D341Med (cell line): ENCODE measurements at places on chromosomes 4 and X.

DNA sequence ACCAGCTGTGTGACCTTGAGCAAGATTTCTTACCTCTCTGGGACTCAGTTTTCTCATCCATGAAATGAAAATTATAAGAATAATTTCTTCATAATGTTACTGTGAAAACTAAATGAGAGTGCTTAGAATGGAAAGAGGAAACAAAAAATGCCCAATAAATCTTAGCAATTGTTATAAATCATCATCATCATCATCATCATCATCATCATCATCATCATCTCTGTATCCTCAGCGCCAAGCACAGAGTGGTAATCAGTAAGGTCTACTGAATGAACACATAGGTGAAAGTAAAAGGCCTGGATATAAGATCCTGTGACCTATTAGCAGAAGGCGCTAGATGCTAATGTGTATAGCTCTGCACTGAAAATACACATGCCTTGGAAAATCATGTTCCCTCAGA lies 6.8 kb upstream of the STARD8 start:
- no peak for DNase-seq

- no peak for DNase-seq
Measured at GRCh38 chr4:141376769-141377168, 156.1 kb downstream of the ZNF330 start.

- no peak for DNase-seq
Measured at GRCh38 chr4:37990731-37991245, 30.6 kb downstream of the PTTG2 start.

DNA sequence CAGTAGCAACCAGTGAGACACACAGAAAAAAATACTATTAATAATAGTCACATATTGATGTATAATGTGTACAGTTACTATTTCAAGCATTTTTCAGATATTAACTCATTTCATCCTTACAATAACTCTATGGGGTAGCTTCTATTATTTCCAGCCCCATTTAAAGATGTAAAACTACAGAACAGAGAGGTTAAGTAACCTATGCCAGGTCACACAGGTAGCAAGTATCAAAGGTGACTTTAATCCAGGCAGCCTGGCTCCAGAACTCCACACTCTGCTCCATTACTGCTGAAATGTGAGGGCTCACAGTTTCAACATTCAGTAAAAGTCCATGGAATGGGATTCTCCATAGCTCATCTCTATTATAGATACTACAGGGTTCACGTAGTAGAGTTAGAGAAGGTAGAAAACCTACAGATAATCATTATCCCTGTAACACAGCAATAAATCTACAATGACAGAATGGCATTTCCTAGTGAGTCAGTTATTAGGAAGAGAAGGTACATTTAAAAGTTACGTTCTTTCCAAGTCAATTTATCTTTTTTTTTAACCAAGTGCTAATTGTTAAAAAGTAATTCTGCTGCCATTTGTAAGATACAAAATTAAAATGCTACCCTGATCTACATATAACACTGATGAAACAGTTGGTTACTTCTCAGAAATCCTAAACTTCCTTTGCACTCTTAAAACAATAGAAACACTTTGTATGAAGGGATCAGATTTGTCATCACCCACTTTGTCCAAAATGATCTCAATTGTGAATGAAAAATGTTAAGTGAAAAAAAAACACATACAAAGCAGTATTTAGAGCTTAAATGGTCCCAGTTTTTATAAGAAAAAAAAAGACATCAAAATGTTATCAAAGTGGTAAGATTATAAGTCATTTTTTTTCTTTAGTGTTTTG lies 18.7 kb downstream of the RELL1 start:
- no peak for DNase-seq

DNA sequence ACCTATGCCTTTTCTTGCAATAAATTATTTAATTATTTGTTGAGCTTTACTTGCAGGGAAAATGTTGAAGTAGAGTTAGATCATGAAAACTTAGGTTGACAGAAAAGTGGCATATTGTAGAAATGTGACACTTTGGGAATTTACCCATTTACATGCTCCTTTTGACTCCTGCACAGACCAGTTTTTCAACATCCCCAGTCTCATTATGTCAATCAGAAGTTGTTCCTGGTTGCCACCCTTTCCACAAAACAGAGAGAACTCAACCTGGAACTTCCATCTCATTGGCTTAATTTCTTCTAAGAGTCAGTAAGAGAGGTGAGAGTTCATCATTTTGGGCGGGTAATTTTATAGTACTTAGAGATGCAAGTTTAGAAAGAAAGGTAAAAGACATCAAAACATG lies 284.6 kb upstream of the ANKRD50 start:
- DNase-seq = no peak

DNA sequence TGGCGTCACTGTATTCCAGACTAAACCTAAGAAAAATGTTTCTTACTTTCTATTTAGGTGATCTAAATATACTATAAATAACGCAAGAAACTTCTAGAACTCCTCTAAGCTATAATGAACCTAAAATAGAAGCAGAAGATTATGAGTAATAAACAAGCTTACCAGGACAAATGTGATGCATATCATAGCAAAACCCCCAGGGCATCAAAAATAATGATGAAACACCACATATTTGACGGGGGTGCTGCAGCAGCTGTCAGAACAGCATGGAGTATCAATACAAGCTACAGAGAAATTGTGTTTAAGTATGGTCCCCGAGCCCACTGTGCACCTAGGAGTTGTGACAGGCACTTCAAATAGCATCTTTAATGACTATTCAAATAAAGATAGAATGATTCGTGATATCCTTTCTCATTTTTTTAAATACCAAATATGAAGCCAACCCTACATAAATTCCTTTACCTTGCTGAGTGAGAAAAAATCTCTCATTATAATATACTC lies 337.3 kb downstream of the CENPC start:
- DNase-seq = no peak

DNA sequence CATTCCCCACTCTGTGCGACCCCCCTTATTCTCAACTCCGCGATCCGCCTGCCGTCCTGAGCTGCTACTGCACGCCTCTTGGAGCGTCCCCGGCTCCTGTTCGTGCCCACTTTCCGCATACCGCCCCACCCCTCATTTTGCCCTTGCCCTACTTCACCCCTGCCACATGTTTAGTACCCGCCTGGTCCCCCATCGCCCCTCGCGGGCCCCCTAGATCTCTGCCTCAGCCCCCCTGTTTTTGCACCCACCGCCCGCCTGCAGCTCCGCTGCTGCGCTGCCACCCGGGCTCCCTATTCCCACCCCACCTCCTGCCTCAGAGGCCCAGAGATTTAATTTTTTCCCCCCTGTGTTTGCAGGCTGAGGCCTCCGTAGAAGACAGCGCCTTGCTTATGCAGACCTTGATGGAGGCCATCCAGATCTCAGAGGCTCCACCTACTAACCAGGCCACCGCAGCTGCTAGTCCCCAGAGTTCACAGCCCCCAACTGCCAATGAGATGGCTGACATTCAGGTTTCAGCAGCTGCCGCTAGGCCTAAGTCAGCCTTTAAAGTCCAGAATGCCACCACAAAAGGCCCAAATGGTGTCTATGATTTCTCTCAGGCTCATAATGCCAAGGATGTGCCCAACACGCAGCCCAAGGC lies 1.4 kb downstream of the MAGED1 start:
- DNase-seq = peak; percentile 48

DNA sequence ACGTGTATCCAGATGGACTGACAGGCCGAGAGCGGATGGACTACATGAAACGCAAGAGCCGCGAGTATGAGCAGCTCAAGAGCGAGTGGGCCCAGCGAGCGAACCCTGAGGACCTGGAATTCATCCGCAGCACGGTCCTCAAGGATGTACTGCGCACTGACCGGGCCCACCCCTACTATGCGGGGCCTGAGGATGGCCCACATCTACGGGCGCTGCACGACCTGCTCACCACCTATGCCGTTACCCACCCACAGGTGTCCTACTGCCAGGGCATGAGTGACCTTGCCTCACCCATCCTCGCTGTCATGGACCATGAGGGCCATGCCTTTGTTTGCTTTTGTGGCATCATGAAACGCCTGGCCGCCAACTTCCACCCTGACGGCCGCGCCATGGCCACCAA lies 14.6 kb upstream of the RBM3 start:
- DNase-seq = no peak

DNA sequence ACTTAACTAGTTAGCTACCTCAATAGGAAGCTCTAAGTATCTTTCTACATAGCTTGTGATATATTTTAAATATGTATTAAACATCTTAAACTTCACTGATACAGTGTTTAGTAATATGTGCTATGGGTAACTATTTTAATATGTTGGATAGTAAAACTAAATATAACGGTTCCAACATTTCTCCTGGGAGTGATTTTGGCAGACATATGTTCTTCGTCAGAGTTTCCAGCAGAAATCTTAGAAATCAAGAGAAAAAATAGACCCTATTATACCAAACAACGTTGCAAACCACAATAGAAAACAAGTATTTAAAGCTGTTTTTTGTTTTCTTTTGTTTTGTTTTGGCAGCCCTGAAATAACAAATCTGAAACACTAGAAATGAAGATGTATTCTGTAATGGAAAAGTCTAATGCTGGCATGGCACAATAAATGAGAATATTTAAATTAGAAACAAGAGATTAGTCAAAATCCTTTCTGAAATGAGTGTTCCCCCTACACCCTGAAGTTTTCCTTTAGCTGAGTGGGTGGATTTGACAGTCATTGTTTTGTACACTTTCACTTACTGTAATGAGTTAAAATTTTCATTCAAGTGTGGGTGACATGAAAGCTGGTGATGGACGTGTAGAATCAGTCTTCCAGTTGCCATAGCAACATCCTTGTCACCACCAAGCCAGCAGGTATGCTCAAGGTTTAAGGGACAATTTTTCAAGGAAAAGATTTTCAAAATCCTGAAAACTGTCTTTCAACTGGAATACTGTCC lies 233.5 kb downstream of the SCFD2 start:
- DNase-seq = no peak

DNA sequence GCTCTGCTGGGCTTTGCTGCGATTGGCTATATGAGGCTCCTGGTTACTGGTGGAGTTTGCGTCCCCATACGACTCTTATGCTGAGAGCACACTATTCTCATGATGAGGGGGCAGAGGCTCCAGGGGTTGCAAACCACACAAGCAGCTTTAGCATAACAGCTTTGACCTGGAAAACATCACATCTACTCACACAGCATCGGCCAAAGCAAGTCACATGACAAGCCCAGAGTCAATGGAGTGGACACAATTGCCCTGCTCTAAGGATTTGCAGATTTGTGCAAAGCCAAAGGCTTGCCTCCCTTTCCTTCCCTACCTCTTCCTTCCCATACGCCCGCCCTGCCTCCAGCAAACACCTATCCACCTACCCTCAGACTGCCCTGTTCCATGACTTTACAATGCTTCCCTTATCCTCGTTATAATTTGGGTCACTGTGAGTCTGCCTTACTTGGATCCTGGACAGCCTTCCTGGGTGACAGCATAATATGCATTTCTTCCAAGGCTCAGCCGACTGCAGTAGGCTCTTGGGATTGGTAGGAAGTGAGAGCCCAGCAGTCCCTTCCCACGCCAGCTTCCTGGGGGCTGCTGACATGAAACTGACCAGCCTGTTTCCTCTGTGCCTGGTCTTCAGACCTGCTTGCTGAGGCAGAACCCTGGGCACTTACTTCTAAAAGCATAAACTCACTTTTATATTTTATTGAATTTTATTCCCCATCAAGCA lies 208.2 kb upstream of the PSAPL1 start:
- no peak for DNase-seq

DNA sequence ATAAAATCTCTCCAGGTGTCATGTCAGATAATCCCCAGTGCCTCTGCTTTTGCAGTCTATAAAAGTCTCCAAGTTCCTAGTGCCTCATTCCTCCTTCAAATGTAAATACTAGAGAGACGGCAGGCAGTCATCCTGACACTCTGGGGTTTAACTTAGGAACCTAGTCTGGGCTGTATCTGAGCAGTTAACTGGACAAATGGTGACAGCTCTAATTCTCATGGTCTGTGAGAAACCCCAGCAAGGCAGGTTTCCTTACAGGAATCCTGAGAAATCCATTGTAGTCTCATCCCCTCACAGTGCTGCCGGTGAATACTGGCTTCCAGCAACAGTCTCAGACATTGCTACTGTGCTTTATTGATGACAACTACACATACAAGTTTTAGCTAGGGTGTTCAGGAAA lies 246.8 kb downstream of the SNCA start:
- no peak for DNase-seq

DNA sequence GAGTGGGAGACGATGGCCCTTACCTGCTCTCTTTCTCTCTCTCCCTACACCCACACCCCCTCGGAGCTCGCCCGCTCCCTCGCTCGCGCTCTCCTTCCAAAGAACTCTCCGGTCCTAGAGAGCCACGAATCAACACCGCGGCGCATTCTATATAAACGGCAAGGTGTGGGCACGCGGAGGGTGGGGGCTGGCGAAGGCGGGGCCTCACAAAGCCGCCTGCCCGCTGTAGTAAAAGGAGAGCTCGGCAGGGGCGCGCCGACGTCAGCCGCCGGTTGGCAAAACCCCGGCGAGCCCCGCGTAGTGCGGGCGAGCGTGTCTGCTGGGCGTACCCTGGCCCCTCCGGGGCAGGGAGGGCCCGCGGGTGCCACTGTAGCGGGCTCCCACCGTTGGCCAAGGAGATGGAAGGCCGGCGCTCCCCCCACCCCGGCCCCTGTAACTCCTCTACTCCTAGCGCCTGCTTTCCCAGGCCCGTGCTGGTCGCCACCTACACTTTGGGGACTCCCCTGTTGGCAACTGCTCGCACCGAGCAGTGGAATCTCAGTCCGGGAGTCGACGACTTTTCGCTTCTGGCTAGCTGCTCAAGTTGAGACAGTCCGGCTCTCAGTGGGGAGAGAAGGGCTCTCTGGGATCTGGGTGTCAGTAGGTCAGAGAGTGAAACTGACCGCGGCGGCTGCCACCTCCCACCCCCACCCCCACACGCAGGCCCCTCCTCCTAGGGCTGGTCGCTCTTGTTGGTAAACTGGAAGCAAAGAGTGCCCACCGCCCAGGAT lies 325.5 kb upstream of the F9 start:
- DNase-seq = peak; percentile 64

DNA sequence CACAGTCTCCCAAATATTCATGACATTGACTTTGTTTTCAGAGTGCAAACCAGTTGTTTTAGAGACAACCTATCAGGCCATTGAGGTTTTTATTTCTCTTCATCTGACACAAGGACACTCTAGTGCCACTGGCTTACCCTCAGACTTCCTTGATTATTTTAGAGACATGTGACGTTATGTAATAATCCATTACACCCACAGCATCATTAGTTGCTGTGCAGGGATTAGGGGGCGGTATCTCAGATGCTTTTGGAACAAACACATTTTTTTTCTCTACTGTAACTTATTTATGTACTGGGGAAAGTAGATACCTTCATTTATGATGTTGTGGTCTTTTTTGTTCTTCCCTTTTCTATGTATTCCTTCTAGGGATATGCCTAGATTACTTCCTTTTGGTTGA lies 2293.1 kb downstream of the PCDH7 start:
- no peak for DNase-seq

DNA sequence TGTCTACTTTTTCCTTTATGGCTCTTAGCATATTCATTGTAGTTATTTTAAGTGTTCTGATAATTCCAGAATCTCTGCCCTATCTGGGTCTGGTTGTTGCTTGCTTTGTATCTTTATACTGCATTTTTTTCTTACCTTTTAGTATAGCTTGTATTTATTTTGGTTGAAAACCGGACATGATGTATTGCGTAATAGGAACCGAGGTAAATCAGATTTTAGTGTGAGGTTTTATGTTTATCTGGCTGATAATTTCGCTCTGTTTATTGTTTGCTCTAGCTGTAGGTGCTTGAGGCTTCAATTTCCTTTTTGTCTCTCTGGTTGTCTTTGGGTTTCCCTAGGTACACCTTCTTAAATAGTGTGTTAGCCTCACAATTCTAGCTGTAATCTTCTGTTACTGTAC lies 263.8 kb upstream of the LCORL start:
- DNase-seq = no peak

GRCh38 chr4:2830632-2831610 lies 12.7 kb upstream of the ADD1 start:
- DNase-seq = peak; percentile 24

- DNase-seq = no peak
Measured at GRCh38 chr4:25113915-25114904, 46.0 kb downstream of the SEPSECS start.
